ENCODE measurements at places on chromosomes 2 and 18.

GRCh38 chr2:169362118-169362893 is at the start of gene LRP2:
TSS of gene LRP2 (minus strand) at chr2:169362534. CDS start at chr2:169362399, 135 bp downstream.
- peak; percentile 19 for DNase-seq

DNA sequence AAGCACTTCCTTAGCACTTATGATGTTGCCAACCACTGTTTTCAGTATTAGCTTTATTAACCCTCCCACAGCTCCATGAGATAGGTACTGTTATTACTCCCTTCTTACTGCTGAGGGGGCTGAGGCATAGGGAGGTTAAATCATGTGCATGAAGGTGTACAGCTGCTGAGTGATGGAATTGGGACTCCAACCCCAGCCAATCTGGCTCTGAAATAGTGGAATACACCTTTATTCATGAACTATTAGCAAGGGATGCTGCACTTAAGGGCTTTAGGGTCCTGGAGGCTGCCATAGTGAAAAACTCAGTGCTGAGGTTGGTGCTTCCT is 19.2 kb downstream of the SMARCAL1 start:
- no peak for DNase-seq

DNA sequence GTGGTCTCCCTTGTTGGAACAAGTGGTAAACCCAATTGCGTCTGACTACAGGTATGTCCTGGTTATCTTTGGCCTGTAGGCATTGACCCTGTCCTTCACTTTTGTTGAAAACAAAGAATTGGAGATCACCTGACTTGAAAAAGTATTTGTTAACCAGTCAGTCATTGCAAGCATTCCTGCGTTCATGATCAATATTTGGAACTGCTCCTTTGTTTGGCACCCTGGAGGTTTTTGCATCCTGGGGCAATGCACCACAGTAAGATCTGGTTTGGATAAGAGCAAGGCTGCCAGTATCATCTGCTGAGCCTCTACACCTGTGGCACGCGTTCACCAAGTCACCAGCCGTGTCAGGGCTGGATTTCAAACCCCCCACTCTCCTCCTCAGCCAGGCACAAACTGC is 115.7 kb downstream of the DNAH6 start:
- no peak for DNase-seq

- DNase-seq: no peak
Measured at GRCh38 chr2:229269146-229269545, 1.9 kb downstream of the PID1 start.

DNA sequence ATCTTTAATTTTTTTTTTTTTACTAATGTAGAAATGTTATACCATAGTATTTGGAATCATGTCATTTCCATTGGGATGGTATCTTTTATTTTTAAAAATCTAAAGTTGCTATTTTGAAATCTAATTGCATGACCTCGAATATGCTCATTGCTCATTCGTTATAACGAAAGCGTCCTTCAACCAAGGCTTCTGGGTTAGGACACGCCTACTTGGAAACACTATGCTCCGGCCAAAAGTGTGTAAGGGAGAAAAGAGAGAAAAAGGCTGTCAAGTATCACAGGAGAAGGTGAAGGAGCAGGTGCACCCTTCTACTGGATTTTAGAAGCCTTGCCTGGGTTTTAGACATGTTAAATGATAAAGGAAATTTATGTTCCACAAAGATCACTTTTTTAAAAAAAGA is 465.9 kb upstream of the ID2 start:
- DNase-seq: no peak

GRCh38 chr2:80326214-80326613 is 21.7 kb upstream of the LRRTM1 start:
- DNase-seq: no peak

- no peak for DNase-seq
Measured at GRCh38 chr2:8892111-8892510, 54.7 kb upstream of the KIDINS220 start.

DNA sequence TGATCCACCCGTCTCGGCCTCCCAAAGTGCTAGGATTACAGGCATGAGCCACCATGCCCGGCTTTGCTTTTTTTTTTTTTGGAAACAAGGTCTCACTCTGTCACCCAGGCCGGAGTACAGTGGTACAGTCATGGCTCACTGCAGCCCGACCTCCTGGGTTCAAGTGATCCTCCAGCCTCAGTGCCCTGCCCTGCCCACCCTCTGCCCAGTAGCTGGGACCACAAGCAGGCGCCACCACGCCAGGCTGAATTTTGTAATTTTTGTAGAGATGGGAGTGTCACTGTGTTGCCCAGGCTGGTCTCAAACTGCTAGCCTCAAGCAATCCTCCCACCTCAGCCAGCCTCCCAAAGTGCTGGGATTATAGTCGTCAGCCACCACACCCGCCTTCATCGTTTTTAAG is 11.6 kb upstream of the PSD4 start:
- no peak for DNase-seq

GRCh38 chr2:203330434-203330833 is 2.2 kb downstream of the ABI2 start:
- no peak for DNase-seq

DNA sequence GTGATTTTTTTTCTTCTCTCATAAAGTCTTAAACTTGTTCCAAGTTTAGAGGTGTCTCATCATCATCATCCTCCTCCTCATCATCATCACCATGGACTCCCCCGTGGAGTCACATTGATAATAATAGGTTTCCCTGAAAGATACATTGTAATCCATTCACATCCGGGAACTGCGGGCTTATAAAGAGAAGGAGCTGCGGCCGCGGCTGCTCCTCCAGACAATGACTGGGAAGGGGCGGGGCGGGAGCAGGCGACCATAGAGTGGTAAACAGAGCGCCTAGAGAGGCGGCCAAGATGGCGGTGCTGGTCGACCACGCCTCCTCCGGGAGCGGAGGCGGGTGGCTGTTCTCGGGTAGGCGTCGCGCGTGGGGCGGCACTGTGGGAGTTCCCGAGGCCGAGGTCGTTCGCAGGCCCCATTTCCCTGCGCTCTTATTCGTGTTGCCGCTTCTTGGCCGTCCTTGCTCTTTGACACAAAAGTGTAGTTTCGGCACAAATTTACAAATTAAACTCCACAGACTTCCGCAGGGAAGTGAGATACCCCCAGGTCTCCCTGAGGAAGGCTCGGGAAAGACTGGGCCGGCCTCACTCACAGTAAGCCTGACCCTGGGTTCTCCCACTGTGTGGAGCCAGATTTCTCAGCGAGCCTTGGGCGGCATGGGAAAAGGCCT is 1.8 kb upstream of the TCF4 start:
- DNase-seq: peak; percentile 65

DNA sequence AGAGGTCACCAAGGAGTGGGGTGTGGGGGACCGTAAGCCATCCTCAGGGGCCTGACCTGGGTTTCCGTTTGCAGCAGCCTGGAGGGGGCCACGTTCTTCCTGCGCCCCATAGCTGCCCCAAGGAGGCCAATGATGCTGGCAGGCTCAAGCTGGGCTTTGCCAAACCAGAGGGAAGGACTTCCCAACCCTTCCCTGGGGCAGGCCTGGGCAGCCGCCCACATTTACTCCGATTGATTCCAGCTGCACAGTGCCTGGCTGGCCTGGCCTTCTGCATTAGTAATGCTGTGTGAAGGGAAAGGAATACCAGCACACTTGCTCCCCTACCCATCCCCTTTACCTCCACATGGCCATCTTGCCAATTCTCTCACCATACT is 360.6 kb upstream of the SLC14A2 start:
- DNase-seq: no peak

DNA sequence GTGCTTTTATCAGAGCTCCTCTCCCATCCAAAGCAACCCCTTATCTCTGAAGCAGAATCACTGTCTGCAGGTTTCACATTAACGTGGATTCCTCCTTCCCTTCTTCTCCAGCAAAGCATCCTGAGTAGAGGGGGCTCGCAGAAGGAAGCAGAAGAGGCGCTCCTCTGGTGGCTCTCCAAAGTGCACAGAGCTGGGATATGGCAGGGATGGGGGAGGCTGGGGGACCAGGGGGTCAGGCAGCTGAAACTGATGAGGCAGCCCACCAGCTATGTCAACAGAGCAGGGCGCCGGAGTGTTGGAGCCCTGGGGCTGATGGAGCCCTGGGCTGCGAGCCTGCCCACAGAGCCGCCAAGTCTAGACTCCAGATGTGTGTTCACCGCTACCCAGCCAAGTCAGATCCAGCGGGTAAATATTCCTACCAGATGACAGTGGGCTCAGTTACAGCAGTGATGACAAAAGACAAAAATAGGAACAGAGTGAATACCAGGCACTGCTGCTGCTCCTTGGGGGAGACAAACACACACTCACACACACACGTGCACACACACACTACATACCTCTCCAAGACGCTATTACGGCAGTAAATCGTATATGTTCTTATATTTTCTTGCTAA is 678.3 kb upstream of the ID2 start:
- no peak for DNase-seq

DNA sequence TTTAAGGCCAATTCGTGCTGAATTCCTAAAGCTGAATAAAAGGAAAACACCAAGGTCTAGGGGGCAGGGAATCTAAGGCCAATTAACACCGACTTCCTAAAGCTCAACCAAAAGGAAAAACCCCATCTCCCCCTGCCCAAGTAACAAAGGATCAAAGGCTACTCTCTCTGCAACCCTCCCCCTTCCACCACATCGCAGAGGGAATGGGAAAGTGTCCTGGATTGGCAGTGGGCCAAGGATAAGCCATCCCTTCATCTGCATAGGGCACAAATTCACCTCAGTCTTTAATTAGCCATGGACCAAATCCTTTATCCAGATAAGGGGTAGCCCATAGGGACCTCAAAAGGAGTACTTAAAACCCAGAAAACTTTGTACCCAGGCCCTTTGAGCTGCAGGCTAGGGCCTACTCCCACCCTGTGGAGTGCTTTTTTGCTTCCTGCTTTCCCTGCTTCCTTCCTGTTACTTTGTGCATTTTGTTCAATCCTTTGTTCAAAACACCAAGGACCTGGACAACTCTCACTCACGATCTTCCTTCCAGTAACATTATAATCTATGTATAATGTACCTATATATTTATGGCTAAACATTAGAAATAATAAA is 2119.8 kb upstream of the CELF4 start:
- no peak for DNase-seq

DNA sequence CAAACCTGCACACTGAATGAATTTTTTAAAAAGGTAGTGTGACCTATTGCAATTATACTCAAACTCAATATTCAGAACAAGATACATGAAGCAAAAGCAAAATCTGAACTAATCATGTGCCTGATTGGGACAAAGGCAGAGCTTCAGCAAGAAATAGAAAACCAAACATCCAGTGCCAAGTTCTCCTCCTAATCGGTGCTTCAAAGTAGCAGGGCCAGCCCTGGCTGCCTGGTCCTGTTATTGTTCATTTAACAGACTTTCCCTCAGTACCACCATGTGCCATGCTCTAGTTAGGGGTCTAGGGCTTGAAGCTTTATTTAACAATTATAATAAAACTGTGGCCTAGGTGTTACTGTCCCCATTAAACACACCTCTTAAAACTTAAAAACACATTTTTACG is 281.5 kb upstream of the PXDN start:
- no peak for DNase-seq

GRCh38 chr2:12717191-12718014 is 667 bp downstream of the TRIB2 start:
- peak; percentile 58 for DNase-seq

DNA sequence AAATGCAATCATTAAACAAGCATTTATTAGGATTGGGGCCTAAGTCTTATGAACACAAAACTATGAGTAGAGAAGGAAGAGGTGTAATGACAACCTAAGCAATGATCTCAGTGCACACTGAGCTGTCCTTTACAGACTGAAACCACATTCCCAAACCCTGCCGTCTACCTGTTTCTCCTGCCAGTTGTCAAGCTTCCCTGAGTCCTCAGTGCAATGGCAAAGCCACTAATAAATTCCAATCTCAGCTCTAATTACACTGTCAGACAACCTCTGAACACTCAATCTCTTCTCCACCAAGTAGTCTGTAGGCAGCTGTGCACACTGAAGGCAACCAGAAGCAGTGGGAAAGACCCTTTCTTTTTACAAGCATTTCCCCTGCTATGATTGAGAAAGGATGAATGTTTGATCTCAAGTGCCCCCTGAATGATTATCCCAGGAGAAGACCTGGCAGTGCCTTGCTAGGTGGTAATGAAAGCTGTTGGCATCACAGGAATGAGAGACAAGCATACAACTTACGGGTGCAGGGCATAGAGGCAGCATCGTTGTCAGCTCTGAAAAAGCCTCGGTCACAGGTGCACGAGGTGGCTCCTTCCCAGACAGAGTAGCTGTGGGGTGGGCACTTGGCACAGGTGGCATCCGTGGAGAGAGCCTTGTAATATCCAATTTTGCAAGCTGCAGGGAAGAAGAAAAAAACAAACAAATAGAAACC is 71.4 kb downstream of the EPHA4 start:
- DNase-seq: no peak

DNA sequence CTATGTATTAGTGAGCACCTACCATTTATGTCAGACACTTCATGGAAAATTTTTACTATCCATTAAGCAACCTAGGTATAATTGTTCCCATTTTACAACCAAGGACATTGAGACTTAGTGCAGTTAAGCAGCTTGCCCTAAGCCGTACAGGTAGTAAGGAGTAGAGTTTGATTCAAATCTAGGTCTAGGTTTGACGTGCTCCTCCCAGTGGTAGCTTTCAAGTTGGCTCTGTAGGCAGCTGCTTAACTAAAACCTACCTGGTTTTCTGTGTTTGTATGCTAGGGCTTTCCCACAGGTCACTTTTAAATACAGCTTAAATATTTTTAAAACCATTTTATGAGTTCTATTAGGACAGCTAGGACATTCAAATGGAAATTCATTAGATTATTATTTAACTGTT is 69.7 kb downstream of the NUP35 start:
- DNase-seq: no peak

DNA sequence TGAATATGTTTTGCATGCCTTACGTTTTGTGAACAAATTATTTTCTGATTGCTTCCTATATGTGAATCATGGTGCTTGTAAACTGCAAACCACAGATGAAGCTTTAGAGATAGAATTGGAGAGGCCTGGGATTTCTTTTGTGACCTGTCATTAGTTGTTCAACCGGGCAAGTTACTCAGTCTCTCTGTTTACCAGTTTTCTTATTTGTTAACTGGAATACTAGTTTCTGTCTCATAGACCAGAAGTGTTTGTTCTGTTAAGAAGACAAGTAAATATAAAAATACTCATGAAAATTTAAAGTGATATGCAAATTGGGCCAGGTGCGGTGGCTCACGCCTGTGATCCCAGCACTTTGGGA is 27.3 kb downstream of the DGKD start:
- no peak for DNase-seq

Data from activated CD4-positive, alpha-beta T cell treated with anti-CD3 and anti-CD28 coated beads for 4 hours (primary cell).